Activated CD4-positive, alpha-beta memory T cell treated with anti-CD3 and anti-CD28 coated beads for 36 hours (primary cell): ENCODE measurements at places on chromosomes 16 and 17. TPM values are rescaled to one million over a fixed set of nuclear protein-coding genes. Genes with fewer than 3 reads are reported as not detected.

SHISA9 gene
- not detected for total RNA-seq

PLK1 gene
- total RNA-seq = 81.6 TPM

FBXO39 gene
- total RNA-seq = not detected

GAS7 gene
- total RNA-seq = 0.24 TPM

SEPTIN12 gene
- not detected for total RNA-seq

NPIPA5 gene
- total RNA-seq = 11.5 TPM

GABARAPL2 gene
- total RNA-seq = 71.5 TPM

TERB1 gene
- not detected for total RNA-seq

IL17C gene
- total RNA-seq = not detected

KIF18B gene
- 42.9 TPM for total RNA-seq

RDM1 gene
- 10.4 TPM for total RNA-seq

CHST6 gene
- not detected for total RNA-seq

TVP23A gene
- not detected for total RNA-seq

MYO18A gene
- total RNA-seq = 46.3 TPM

RNF222 gene
- total RNA-seq = not detected

COA3 gene
- 31.8 TPM for total RNA-seq

C17orf78 gene
- not detected for total RNA-seq

ANKFN1 gene
- not detected for total RNA-seq

GP1BA gene
- not detected for total RNA-seq

PRAC1 gene
- total RNA-seq = not detected
